ENCODE measurements at places on chromosomes 4 and X.

- DNase-seq = no peak
Observed at GRCh38 chr4:98780926-98781325, 122.5 kb upstream of the TSPAN5 start.

GRCh38 chr4:102447413-102447812, 53.7 kb upstream of the NFKB1 start:
- DNase-seq = no peak

GRCh38 chrX:97968376-97969163, 1084.9 kb downstream of the RPA4 start:
- DNase-seq = no peak

GRCh38 chr4:76654791-76655190, 219.8 kb downstream of the SHROOM3 start:
- DNase-seq = no peak

DNA sequence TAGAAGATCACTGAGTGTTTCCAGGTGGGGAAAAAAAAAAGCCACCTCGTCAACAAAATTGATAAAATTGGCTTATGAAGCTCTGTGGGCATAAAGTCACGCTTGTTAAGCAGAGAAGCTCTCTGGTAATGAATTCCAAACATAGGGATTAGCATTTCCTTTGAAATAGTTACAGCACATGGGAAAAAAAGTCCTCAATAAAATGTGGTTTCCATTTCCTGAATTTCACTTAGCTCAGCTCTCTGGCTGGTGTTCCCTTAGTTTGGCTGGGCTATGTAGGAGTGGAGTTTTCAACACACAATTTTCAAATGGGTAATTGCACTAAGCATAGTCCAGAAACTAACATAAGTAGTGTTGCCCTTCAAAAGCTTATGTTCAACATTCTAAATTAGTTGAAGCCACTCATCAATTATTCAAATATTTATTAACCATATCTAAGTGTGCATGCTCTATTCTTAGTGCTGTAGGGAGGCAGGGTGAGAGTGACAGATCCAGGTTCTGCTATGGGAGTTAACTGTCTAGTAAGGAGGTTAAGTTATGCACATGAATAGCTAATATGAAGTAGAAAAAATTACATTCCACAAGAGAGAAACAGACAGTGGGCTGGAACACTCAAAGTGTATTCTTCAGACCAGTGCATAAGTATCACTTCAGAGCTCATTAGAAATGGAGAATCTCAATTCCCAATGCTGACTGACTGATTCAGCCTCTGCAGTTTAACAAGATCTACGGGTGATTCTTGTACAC, 445.7 kb downstream of the SMARCA1 start:
- no peak for DNase-seq

GRCh38 chr4:13174001-13174400, 310.1 kb downstream of the RAB28 start:
- no peak for DNase-seq

GRCh38 chr4:157722146-157722545, 450.7 kb downstream of the GASK1B start:
- no peak for DNase-seq

GRCh38 chrX:51876441-51876840, 17.0 kb upstream of the MAGED1 start:
- DNase-seq = no peak

DNA sequence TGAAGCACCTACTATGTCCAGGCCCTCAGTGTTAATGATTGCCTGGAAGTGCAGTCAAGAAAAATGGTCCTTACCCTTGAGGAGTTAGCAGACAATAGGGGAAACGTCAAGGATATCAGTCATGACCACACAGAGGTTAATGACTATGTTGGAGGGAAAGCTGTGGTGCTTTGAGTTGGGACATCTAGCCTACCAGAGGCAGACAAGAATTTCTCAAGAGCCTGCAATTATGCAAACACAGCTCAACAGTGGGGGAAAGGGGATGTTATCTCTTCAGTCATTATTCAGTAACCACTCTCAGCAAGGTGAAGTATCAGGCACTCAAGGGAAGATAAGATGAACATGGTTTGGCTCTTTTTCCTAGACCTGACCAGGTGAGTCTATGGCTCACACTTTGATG, 7.0 kb upstream of the FGFBP1 start:
- no peak for DNase-seq

- DNase-seq = no peak
Observed at GRCh38 chrX:46204721-46205422, 340.3 kb downstream of the ZNF674 start.

GRCh38 chr4:16226816-16227461, 668 bp upstream of the TAPT1 start:
- no peak for DNase-seq

GRCh38 chr4:87241336-87241735, 20.9 kb upstream of the KLHL8 start:
- no peak for DNase-seq

- DNase-seq = no peak
Observed at GRCh38 chr4:189177130-189177529, 763.5 kb upstream of the FRG1 start.

- no peak for DNase-seq
Observed at GRCh38 chrX:8738588-8739189, 6.8 kb upstream of the ANOS1 start.

DNA sequence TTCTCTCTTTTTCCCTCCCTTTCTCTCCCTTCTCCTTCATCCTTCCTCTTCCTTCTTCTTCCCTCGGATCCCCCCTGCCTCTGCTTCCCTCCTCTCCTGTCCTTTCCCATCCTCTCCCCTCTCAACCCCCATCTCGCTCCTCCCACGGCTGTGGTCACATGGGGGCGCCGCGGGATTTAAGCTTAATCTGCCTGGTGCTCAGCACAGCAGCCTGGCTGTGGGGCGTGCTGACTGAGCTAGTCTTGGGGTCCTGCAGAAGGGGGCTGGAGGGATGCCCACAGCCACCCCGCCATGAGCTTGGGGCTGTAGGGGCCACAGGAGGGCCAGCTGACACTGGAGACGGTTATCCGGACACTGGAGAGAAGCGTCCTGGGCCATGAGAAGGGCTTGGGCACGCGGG, 10.7 kb downstream of the SMIM10L2A start:
- no peak for DNase-seq

GRCh38 chr4:10006231-10006600, 15.1 kb downstream of the SLC2A9 start:
- no peak for DNase-seq

DNA sequence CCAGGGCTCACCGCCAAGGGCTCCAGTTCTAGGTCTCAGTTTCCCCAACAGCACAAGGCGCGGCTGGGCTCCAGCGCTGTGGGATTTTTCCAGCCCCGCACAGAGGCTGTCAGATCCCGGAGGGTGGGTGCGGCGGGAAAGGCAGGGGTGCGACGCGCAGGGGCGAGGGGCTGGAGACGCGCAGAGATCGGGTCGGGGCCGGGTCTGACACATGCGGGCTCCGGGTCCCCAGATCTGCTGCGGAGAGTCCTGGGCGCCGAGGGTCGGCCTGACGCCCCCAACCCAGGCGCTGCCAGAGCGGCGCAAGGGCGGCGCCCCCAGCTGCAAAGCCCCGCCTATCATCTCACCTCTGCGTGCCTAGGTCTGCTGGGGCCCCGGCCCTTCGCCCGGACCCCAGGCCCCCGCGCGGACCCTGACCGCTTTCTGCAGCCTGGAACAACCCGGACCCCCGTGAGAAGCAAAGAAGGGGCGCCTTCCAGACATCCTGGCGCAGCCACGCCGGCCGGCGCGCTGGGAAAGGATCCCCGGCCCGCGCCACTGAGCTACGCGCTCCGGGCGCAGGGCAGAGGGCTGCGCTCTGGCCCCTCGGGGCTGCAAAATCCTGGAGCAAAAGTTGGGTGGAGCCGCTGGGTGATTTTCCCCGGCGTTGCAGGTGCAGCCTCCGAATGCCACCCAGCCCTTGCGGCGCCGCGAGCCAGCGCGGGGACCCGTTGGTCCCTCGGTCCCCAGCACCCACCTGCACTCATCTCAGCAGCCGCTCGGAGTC, 486 bp downstream of the ABLIM2 start:
- no peak for DNase-seq

- no peak for DNase-seq
Observed at GRCh38 chr4:88964450-88964849, 92.5 kb downstream of the FAM13A start.

- DNase-seq = no peak
Observed at GRCh38 chr4:38452009-38452408, 212.0 kb upstream of the KLF3 start.

- DNase-seq = no peak
Observed at GRCh38 chrX:156000361-156000926, 2.9 kb downstream of the IL9R start.

GRCh38 chrX:132533409-132533808, 44.6 kb upstream of the MBNL3 start:
- no peak for DNase-seq

- no peak for DNase-seq
Observed at GRCh38 chrX:51976503-51976902, 83.1 kb downstream of the MAGED1 start.

DNA sequence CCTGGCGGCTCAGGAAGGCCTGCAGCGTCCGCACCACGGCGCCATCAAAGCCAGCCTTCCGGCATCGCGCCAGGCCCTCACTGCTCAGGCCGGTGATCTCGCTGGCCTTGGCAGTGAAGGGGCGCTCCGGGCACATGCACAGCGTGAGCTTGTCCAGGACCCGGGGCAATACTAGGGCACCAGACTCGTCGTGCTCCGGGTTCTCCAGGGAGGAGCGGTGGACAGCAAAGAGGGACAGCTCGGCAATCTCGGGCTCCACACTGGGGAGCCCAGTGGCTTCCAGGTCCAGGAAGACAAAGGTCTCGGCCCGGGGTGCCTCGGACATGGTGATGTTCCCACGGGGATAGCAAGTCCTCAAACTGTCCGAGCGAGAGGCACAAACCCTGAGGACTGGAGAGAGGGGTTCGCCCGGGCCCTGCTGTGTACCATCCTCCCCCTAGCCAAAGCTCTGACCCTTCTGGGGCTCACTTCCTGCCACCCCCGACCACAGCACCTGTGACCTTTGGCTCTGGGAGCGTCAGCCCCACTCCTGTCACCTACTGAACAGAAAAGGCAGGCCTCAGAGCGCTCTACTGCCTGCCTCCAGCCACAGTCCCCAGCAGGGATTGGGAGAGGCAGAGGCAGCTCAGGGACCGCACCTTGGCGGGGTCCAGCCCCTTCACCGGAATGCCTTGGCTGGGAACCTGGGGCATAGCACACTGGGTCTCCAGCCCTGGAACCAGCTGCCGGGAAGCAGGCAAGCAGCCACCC, 575 bp downstream of the TREX2 start:
- DNase-seq = no peak
